ENCODE measurements at places on chromosomes 5 and 9. TPM values are rescaled to one million over a fixed set of nuclear protein-coding genes. Genes with fewer than 3 reads are reported as not detected.

DNA sequence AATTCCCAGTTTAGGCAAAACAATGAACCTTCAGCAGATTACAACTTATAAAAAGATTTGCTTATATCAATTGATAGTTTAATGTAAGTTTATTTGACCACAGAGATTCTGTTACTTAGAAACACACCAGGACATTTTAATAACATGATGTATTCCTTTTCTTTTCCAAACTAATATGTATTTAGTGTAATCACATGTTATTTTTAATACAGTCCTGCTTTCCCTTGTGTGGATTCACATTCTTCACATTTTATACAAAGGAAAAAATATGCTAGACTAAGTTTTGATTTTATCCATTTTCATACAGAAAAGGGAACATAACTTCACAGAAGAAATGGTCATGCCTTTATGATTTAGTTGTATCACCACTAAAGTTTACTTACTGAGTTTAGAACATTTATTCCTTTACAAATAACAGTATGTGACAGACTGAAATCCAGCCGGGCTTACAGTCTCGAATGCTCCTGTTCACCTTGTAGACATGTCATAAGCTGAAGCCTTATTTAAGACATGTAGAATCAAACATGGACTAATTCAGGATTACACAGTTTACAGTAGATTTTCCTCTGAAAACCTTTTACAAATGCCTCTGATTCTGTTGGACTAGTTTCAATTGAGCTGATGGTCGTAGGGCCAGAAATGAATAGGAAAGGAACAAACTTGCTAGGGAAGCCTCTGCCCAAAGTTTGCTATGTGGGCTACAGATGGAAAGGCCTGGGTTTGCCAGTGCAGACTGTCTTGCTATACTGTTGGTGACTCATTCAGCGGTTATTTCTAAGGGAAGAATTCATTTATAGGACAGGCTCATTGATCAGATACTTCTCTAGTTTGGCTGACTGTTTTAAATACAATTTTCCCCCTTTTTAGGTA lies 6.6 kb upstream of the ASPN start:
- no peak for DNase-seq

GRCh38 chr9:135344915-135345500 lies 134.6 kb upstream of the PPP1R26 start:
- DNase-seq = no peak

GRCh38 chr5:53730943-53731342 lies 170.5 kb downstream of the NDUFS4 start:
- DNase-seq = no peak

GRCh38 chr5:16464664-16465543 lies 696 bp downstream of the ZNF622 start:
- no peak for DNase-seq

- DNase-seq = no peak
Measured at GRCh38 chr9:129141066-129142041, 30.1 kb downstream of the PTPA start.

DNA sequence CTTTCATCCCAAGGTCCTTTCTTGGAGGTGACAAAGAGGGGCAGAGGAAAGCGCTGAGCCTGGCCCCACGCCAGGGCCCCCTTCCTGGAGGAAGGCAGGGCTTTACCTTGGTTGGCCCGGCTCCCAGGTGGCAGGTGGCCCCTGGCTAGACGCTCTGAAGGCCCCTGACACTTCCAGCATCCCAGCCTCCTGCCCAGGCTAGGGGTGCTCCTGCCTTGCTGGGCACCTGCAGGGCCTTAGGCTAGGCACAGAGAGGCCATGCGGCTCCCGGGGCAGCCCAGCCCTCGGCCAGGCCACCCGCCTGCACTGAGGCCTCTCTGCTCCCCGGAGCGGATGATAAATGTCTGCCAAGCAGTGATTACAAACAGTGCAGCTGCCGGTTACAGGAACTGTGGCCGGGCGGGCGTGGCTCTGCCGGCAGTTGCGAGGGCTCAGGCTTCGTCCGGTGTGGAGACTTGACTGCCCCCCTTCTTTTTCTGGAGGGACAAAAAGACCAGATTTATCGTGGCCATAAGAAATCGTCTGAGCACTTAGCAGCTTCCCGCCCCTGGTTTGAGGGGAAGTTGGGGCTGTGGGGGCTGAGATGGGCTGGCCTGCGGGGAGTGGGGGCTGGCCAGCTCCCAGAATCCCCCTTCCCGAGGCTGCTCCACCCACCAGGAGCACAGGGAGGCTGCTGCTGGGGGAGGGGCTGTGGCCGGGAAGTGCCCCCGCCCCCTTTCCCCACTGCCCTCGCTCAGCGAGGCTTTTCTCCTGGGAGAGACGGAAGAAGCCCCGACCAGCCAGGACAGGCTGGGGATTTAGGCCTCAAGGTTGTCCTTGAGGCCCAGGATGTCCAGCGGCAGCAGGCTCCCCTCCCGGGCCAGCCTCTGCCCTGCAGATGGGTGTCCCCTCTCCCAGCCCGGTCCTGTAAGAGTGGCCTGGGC lies 31.6 kb upstream of the UBAC1 start:
- DNase-seq = peak; percentile 82

GRCh38 chr5:1851290-1851934 lies 31.3 kb downstream of the IRX4 start:
- DNase-seq = no peak

The MEGF10 gene
- total RNA-seq = 1.4 TPM

The ZNG1E gene
- total RNA-seq = 27.1 TPM

The LCP2 gene
- 7.3 TPM for total RNA-seq

The INSYN2B gene
- not detected for total RNA-seq
